ENCODE measurements at places on chromosomes 7 and 10.

GRCh38 chr10:2619472-2619871, 447.9 kb upstream of the PFKP start:
- peak; percentile 91 for DNase-seq

DNA sequence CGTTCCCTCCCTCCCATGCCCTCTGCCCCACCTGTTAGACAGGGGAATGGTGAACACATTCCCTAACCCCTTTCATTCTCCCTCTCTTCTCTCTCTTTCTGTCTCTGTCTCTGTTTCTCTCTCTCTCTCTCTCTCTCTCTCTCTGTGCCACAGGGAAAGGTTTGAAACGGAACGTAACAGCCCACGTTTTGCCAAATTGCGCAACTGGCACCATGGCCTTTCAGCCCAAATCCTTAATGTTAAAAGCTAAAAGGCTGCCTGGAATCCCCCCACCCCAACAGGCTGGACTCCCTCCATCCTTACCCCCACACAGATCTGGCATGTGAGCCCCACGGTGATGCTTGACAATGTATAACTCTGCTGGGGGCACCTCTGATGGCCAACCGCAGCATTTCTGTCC, 30.8 kb downstream of the LDB3 start:
- DNase-seq, result no peak

DNA sequence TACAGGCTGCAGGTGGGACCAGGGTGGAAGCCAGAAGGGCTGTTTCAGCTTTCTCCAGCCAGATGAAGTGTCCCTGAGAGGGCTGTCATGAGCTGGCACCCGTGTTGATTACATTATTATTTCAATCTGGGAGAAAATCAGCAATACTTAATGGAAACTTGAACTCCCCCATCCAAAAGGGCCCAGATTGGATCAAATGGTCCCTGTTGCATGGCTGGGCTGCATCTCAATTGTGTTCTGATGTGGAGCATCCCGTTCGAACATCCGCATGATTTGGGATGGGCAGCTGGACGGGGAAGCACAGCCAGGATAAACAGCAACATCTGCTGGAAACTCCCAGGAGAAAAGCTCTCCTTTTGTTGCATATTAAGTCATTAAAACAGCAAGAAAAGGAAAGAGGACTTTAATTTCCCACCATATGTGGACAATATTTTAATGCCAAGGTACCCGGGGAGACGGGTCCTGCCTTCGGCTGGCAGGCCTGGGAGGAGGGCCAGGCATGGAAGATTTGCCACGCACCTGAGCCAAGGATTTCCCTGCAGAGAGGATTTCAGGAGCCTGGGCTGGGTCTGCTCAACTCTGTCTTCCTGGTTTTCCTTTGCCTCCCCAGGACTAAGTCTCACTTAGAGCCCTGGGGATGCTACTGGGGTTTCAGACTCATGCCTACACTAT, 52.4 kb downstream of the NPTX2 start:
- peak; percentile 50 for DNase-seq

DNA sequence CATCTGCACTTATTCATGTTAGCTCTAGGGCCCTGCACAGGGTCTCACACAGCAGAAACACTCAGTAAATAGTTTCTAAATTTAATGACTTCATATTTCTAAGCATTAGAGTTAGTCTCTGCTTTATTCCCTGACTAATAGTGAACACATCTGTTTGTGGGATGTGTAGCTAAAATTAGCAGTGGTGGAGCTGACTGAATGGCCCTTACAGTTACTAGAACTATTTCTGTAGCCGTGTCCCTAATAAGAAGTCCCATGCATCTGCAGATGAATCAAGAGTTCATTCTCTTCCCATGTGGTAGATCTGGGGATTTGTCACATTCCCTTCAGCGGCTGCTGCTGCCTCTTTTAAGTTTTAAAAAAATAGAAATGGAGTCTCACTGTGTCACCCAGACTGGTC, 11.7 kb downstream of the MAP3K8 start:
- DNase-seq, result no peak

GRCh38 chr7:32890793-32891042, 842 bp downstream of the KBTBD2 start:
- no peak for DNase-seq

- DNase-seq, result no peak
These were observed 1092.5 kb upstream of the C7orf33 start for GRCh38 chr7:147498081-147498480.

DNA sequence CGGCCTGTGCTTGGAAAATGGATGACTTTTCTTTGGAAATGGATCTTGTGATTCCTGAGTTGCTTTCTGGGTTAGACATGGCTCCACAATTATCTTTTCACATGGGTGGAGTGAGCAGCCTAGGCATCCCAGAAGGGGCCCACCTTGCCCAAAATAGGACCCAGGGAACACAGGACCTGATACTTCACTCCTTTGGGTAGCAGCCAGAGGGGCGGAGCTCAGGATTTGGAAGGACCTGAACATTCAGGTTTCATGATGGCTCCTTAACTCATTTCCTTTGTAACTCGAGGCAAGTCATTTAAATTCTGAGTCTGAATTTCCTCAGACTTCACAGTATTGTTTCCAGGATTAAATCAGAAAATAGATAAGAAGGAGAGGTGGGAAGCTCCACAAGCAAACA, 178.3 kb upstream of the ZMIZ1 start:
- no peak for DNase-seq

DNA sequence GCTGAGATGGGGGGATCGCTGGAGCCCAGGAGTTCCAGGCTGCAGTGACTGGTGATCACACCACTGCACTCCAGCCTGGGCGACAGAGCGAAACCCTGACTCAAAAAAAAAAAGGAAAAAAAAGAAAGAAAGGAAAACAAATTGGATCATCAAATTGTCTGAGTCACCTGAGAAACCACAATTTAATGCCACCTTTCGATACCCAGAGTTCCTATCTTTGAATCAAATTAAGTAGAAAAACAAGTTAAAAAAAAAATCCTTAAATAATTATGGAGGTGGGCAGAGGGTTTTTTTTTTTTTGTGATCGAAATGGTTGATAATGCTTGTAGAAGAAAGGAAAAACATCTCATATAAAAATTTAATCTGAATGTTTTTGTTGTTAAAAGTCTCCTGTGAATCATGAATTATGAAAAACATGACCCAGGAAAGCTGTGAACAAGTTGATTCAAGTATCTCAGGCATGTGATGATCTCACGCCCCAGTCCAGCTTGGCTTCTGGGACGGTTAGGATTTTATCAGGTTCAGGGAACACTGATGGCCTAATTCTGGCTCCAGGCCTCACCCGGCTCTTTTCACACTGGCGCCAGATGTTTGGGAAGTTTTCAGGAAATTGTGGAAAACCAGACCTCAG, 25.3 kb upstream of the CUX1 start:
- no peak for DNase-seq

DNA sequence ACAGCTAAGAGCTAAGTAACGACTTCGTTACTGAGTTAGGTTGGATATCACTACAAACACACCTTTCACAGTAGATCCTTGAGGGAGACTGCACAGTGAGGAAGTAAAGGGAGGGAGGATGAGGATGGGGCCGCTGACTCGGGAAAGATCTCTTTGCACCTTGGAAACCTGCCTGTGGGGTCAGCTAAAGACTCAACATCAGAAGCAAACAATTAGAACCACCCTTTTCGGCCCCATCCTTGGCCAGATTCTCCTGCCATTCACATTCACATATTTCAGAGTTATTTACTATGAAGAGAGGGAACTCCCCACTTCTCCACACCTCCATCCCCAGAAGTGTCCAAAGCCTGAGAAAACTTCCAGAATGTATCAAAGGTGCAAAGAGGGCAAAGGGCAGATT, 47.1 kb downstream of the CLEC2L start:
- DNase-seq, result no peak

DNA sequence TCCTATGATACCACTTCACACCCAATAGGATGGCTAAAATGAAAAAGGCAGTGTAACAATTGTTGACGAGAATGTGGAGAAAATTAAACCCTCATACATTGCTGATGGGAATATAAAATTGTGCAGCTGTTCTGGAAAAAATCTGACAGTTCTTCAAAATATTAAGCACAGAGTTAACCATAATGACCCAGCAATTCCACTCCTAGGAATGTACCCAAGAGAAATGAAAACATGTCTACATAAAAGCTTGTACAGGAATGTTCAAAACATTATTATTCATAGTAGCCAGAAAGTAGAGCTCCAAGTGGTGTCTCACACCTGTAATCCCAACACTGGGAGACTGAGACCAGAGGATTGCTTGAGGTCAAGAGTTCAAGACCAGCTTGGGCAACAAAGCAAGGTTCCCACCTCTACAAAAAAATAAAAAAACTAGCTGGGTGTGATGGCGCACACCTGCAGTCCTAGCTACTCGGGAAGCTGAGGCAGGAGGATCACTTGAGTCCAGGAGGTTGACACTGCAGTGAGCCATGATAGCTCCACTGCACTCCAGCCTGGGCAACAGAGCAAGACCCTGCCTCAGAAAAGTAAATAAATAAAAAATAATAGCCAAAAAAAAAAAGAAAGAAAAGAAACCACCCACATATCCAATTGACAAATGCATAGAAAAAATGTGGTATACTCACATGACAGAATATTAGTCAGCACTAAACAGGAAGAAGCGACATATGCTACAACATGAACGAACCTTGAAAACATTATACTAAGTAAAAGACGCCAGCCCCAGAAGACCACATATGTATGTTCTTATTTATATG, 5.0 kb downstream of the RHEB start:
- DNase-seq, result no peak

- DNase-seq, result no peak
These were observed 169.5 kb upstream of the FRMD4A start for GRCh38 chr10:14500172-14500765.

DNA sequence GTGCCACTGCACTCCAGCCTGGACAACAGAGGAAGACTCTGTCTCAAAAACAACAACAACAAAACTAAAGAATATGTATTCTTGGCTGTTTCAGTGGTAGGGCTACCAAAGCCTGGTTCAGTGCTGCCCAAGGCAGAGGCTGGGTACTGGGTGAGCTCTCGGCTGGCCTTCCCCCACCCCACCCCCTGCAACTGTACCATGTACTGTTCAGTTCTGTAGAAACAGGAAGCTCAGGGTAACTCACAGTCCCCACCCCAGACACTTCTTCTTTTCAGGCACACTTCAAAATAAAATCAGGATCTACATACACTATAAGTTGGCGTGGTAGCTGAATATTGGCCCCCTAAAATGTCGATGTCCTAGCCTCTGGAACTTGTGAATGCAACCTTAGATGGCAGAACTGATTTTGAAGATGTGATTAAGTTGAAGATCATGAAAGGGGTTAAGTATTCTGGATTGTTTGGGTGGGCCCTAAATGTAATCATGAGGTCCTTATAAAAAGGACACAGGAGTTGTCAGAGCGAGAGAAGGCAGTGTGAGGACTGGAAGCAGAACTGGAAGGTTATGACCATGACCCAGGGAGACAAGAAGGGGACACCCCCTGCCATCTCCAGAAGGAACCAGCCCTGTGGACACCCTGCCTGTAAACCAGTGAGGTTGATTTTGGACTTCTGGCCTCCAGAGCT, 31.2 kb downstream of the TBXAS1 start:
- no peak for DNase-seq

- DNase-seq, result peak; percentile 85
These were observed 150.2 kb downstream of the REEP3 start for GRCh38 chr10:63671317-63671937.

- no peak for DNase-seq
These were observed 141.7 kb upstream of the SEMA3A start for GRCh38 chr7:84336303-84336702.

DNA sequence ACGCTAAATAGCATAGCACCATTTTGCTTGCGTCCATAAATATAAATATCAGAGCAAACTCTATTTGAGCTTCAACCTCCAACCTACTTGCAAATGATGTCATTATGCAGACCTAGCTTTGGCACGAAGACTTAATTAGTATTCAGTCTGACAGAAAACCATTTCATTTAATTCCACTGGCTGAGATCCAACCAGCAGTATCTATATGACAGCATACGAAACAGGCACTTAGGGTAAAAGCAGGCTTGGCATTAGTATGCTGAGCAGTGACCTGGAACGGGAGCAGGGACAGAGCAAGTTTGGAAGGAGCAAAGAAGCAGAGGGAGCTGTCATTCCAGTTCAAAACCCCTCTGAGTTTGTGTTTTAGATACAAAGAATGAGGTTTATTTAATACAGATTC, 312.5 kb upstream of the CHRM2 start:
- peak; percentile 91 for DNase-seq

DNA sequence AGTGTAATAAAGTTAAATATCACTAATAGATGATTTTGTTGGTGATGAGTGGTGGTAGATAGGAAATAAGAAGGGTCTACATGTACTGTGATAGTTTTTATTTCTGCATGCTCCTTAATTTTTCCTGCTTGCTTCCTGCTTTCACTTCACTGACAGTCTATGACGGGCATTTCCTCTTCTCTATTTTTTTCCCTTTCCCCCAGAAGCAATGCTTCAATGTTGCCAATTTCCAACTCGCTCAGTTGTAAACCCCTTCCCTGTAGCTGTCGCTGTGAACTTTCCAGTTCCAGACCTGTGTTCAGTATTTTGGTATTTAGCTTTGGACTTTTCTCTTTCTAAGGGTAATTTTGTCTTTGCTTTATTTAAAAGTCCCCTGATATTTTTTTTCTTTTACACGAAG, 123.5 kb upstream of the AGR3 start:
- no peak for DNase-seq

GRCh38 chr10:8967061-8967460, 912.6 kb downstream of the GATA3 start:
- no peak for DNase-seq

GRCh38 chr7:1741751-1742554, 71.9 kb downstream of the ELFN1 start:
- no peak for DNase-seq

- DNase-seq, result peak; percentile 9
These were observed 23.8 kb downstream of the PFKP start for GRCh38 chr10:3090914-3091787.

DNA sequence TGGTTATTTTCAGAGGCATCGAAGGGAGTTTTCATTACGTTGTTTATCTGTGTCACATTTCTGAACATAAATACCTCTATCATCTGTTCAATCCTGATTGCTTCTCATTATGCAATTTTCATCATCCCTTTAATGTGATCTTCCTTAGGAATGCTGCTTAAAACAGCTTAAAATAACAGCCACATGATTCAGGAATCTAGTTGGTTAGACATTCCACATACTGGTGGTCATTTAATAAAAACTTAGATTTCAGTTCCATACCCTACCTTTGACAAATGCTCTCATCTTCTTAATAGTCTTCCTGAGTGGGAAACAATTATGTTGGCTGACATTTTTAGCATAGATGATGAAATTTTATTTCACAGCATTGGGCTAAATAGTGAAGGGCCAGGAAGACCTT, 191.3 kb upstream of the CDCA7L start:
- DNase-seq, result no peak

DNA sequence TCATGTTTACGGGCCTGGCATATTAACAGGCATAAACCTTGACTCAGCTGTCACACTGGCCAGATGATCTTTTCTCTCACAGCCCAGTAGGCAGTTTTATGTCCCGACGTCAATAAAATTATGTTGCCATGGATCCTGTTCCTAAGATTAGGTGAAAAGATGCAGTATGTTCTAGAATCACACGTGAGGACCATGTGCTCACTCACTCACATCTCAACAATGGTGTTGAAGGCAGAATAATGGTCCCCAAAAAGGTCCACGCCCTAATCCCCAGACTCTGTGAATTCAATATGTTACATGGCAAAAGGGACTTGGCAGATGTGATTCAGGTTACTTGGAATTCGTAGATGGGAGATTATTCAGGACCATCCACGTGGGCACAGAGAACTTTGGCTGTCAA, 3.5 kb downstream of the DOCK1 start:
- no peak for DNase-seq

All from NCI-H1092 treated with DMSO at 0.1 percent for 48 hours (cell line).